Thyroid gland (tissue), 4 donors: ENCODE measurements at places on chromosomes 7 and 10. TPM values are rescaled to one million over a fixed set of nuclear protein-coding genes. Genes with fewer than 3 reads are reported as not detected.

The STEAP1 gene
- total RNA-seq = 27.5 TPM

The TRUB1 gene
- 22.1 TPM for total RNA-seq

The ADRB1 gene
- 1.0 TPM for total RNA-seq

The HPSE2 gene
- total RNA-seq = not detected

The SLC39A12 gene
- total RNA-seq = not detected

- DNase-seq = no peak
Observed at GRCh38 chr10:32266979-32267378, 80.0 kb downstream of the EPC1 start.

DNA sequence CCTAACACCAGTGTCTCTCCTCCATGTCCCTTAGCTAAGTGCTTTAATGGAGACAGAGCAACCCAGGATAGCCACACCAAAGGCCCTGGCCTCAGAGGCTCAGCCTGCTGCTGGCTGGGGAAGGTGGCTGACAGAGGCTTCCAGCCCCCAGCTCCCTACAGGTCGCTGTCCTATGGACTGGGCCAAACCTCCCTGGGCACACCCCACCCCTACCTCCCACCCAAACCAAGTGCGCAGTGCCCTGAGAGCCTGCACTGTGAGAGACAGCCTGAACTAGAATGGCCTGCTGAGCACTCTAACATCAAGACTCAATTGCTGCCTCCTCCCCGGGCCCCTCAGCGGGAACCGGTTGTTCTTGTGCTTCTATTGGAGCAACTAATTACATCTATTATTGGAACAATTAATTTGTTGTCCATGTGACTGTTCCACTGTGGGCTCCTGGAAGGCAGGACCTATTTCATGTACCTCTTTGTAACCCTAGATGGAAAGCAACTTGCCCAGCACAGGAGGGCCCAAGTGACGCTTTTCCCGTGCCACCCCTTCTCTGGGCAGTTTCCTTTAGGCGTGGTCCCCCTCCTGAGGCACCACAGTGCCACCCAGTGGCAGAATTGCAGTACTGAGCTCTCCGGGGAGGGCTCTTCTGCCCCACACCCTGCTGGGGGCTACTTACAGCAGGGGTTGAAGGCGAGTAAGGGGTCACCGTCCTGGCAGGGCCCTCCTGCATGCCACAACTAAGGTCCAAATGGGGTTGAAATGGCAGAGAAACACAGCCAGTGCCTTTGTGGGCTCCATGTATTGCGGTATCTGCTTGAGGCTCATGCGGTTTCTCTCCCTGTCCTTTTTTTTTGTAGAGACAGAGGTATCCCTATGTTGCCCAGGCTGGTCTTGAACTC, 63.7 kb upstream of the WAPL start:
- DNase-seq = peak; percentile 71

DNA sequence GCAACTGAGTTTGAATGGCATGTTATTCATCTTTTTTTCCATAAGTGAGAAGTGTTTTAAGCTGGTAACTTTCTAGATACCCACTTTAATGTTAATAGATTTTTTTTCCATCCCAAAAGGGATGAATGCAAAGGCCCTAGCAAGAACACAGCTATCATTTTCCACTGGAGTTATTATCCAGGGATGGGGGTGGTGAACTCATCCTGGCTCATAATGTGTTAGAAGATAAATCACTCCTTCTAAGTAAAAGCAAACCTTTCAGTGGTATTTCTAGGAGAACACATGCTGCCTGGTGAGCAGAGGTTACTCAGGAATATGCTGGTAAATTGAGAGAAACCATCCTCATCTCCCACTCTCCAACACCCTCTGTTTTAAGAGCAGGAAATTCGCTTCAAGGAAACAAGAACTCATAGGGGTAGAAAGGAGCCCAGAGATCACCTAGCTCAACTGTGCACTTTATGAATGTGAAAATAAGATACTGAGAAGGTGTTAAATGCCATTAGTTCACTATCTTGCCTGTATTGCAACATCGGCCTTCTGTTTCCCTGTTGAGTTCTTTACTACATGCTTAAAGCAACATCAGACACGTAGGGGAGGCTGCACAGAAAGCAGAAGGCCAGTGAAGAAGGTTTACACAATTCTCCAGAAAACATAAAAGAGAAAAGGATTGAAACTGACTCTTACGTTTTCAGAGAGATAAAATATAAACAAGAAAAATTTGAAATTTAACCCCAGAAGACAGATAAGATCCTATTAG, 264.0 kb upstream of the PRKCQ start:
- no peak for DNase-seq

DNA sequence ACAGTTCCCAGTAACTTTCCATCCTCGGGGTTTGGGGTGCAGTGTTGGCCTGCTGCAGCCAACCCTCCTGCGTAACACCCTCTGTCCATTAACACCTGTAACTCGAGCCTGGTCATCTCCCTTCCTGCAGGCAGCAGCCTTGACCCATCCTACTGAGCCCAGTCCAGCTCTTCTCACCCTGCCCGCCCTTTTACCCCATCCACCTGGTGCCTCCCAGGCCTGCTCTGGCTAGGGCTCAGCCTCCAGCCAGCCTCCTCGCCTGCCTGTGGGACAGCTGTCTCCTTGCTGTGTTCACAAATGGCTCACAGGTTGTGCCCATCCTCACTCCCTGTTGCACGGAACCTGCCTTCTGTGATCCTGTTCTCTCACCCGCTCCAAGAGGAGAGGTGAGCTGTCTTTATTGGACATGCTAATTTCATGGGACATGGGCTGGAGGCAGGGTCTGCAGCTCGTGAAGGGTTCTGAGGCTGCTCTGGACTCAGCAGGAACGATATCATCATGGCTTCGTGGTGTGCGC, 277.2 kb upstream of the TCERG1L start:
- no peak for DNase-seq

DNA sequence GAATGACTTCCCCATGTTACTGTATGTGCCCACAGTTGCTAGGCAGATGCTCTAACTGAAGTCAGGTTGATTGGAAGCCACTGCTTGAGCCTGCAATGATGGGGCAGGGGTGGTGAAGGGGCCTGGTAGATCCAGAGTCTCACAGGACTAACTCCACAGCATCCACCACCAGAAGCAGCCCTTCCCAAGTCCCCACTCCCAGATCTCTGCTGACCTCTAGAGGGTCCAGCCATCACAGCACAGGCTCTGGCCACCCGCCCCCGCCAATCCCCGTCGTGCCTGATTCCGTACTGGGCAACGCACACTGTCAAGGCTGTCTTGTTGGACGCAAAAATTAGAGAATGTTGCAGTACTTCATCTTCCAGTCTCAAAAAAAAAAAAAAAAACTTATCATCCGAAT, 136.8 kb upstream of the PDE1C start:
- no peak for DNase-seq

DNA sequence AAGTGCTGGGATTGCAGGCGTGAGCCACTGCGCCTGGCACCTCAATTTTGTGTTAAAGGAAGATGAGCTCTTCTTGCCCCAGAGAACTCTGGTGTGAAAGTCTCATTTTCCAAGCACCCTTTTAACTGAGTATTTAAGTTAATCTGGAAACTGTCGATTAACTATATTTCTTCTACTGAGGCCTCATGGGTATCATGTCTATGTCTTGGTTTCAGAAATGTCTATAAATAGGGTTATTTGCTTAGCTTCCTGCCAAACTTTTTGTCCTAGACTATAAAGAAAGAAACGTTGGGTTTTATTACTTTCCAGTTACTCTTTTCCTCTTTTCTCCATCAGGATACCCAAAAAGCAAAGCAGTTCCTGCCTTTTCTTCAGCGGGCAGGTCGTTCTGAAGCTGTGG, 102.4 kb downstream of the LRRC4 start:
- DNase-seq = no peak

- no peak for DNase-seq
Observed at GRCh38 chr7:75758491-75758890, 13.5 kb downstream of the CCL26 start.

GRCh38 chr10:127600479-127600878, 51.4 kb downstream of the NPS start:
- no peak for DNase-seq

DNA sequence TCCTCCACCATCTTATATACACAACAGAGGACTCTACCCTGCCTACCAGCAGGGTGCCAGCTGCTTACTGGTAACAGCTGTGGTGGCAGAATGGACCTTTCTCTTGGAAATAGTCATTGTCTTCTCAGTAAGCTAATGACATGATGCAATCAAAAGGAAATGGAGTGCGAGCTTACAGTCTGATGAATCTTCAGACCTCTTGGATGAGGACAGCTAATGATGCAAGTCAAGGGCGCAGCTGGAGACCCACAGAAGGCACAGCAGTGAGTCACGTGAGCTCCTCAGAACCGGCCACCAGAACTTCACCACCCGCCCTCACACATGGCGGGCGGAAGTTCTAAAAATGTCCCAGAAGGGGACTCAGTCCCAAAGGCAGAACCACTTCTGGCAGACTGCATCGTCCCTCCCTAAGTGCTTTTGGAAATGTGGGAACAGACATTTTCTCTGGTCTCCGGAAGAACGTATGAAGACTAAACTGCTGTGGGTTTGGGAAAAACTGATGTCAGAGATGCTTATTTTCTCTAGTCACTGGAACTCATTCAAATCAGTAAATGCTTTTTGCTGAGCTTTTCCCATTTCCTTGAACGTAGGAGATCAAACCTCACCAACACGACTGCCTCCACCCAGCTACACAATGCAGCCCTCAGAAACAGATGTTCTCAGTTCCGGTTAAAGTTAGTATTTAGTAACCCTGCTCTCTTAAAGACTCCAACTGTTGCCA, 96.4 kb downstream of the FAS start:
- DNase-seq = peak; percentile 23

DNA sequence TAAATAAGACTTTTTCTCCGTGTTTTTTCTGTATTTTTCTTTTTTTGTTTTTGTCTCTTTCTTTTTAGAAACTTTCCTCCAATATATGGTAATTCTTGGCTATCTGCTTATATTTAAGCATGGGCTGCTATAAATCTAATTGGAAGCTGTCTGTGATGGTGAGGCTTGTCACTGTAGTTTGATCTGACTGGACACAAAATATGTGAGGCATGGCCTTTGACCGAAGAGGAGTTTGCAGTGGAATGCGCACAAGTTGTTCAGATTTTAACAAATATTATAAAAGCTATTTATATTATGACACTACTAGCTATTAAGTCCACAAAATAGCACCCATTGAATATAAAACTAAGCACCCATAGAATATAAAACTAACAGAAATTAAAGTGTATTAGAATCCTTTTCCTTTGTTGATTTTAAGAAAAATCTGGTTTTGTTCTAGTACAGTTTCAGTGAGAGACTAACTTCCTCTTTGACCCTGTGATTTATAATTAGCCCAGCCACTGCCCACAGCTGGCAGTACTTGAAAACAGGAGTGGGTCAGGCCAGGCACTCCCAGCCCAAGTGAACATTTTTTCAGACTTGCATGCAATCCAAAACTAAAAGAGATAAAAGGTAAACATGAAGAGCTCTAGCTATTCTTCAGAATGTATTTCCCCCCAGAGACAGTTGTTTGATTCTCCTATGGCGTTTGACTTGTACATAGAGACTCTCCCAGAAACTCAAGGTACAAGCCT, 69.9 kb upstream of the FGL2 start:
- peak; percentile 70 for DNase-seq

GRCh38 chr10:114665406-114665805, 7.3 kb upstream of the ABLIM1 start:
- no peak for DNase-seq
